ENCODE measurements at places on chromosomes 16 and 17.
A peak's percentile ranks its signal among the peaks of the same experiment; 100 is the strongest.

- DNase-seq: no peak
Measured at GRCh38 chr16:79933603-79934002, 333.1 kb upstream of the MAF start.

DNA sequence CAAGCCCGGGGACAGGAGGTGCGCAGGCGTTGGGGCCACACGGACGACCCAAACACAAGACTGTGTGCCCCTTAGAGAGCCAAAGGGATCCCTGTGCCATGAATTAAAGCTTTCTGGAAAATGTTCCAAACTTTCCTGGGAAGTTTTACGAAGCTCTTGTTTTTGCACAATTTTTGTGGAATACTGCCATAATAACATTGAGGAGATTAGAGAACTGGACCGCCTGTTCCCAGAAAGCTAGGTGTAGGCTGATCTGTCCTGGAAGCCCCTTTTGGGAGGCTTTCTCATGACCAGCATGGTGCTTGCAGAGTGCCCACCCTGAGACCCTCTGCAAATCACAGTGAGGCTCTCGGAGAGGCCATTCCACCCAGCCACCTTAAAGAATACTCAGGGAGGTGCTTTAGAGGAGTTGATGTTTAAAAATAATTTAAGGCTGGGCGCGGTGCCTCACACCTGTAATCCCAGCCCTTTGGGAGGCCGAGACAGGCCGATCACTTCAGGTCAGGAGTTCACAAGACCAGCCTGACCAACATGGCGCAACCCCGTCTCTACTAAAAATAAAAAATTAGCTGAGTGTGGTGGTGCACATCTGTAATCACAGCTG is 1.1 kb downstream of the KDM8 start:
- DNase-seq: no peak

- DNase-seq: no peak
Measured at GRCh38 chr17:44496815-44497214, 6.4 kb downstream of the GPATCH8 start.

GRCh38 chr17:10327640-10328039 is 45.2 kb downstream of the MYH13 start:
- peak; percentile 66 for DNase-seq

DNA sequence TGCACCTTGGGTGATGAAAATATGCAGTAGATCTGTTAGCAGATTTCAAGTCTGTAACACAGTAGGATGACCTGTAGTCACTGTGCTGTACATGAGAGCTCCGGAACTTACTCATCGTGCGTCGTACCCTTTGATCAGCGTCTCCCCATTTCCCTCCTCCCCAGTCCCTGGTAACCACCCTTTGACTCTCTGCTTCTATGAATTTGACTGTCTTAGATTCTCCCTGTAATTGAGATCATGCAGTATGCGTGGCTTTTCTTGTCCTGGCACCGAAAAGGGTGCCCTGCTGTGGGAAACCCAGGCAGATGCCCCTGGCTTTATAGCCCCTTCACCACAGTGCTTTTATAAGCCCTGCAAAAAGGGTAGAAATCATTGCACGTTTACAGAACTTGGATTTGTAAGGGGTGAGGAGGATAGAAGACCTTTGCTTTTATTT is 20.5 kb downstream of the CLEC16A start:
- no peak for DNase-seq

DNA sequence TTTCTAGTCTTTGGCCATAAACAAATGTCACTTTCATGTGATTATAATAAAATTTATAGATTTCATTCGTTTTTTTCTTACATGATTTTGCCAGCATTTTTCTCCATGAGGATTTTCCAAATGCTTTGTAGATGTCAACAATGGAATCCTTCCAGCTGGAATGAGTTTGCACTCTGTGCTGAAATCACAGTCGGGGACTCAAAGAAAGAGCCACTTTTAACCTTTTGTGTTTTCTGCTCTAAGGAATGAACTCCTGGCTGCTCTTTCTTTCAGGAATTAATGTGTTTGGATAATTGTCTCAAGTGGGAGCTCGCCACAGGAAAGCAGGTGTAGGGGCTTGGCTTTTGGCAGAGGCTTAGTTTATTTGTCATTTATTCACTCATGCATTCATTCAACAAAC is 372.3 kb upstream of the SALL1 start:
- DNase-seq: no peak

GRCh38 chr17:60640503-60640902 is 37.1 kb upstream of the BCAS3 start:
- DNase-seq: no peak

DNA sequence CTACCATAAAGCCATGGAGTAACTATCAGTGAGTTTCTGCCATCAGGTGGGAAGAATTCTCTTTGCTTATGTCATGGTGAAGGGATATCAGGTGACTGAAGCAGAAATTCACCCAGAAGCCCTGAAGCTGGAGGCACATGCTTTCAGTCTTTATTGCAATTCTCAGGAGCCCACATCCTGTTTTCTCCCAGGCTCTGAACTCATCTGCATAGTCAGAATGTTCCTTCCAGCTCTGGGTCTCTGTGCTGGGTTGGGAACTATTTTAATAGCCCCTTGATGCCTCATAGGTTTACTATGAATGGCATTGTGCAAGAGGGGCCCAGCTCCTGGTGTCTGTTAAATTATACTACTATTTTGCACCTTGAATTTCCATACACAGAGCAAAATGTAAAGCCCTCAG is 198.4 kb upstream of the SOX9 start:
- DNase-seq: no peak

GRCh38 chr16:26186091-26186615 is 494.4 kb downstream of the HS3ST4 start:
- no peak for DNase-seq

DNA sequence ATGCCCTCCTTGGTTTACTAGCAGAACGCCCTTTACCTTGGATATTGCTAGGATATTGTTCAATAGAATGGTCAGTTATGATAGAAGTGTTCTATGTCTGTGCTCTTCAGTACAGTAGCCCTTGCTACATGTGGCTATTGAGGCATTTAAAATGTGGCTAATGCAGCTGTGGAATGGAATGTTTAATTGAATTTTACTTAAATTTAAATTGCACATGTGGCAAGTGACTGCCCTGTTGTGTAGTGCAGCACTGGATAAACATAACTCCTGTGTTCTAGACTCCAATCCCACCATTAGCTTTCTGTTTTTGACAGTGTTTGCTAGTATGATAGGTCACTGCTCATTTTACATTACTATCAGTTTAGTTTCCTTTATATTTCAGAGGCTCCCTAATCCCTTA is 29.9 kb downstream of the RAD51C start:
- no peak for DNase-seq

DNA sequence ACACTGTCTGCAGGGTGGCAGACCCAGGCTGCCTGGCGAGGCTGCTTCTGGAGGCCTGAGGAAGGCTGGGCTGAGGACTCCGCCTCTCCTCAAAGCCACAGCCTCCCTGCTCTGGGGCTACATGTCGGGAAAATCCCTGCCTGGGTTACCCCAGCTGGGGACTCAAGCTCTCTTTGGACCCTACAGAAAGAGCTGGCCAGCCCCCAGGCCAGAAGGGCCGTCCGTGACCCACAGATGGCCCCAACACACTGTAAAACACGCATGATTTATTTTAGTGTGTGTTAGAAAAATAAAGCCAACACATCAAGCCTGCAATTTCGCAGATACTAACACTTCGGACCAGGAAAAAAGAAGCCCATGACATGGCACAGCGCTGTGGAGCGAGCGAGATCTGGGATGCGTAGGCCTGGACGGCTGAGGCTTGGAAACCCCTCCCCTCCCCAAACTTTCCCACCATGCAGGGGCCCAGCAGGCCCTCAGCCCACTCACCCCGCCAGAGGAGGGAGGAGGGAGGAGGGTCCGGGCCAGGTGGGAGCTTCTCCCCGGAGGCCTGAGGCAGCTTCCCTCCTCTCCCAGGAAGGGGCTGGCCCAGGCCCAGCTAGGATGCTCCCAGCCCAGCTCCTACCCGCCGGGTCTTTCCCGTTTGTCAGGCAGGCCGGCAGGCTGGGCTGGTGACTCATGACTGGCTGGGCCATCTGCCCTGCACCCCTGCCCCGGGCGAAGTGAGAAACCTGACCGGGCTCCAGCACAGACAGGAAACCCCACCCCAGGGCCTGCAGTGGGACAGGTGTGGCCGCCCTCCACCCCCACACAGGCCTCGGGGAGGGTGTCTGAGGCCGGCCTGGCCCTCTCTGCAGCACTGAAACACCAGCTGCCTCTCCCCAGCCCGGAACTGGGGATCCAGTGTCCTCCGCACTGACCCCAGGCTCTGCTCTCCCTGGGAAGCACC is 34.1 kb upstream of the SLC38A10 start:
- no peak for DNase-seq

GRCh38 chr16:87733190-87733589 is 32.6 kb downstream of the KLHDC4 start:
- no peak for DNase-seq

GRCh38 chr16:51172368-51172767 is 21.3 kb upstream of the SALL1 start:
- no peak for DNase-seq

- DNase-seq: peak; percentile 32
Measured at GRCh38 chr17:74852237-74853047, 7.2 kb downstream of the GRIN2C start.

DNA sequence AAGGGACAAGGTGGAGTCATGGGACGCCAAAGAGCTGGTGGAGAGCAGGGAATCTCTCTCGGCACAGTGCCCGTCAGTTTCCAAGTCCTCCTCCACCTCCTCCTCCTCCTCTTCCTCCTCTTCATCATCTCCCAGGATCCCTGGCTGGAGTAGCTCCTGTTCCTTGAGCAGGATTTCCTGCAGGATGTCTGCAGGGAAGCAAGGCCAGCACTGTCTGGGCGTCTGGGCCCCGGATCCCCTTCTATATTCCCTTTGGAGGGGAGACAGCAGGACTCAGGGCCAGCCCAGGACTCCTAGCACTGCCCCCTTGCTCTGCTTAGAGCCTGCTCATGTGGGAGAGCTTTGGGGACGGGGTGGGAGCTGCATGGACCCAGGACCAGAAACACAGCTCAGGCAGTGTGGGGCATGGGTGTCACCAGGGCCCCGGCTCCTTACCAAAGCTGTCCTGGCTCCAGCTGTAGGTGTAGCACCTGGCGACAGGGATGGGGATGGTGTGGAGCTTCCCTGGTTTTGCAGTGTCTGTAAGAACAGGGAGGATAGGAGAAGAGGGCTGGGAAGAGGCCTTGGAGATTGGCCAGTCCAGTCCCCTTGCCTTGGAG is 21.3 kb upstream of the PIK3R6 start:
- no peak for DNase-seq

- DNase-seq: no peak
Measured at GRCh38 chr17:67243284-67243683, 1.7 kb downstream of the HELZ start.

- DNase-seq: no peak
Measured at GRCh38 chr17:61465550-61466237, 13.5 kb downstream of the TBX4 start.

DNA sequence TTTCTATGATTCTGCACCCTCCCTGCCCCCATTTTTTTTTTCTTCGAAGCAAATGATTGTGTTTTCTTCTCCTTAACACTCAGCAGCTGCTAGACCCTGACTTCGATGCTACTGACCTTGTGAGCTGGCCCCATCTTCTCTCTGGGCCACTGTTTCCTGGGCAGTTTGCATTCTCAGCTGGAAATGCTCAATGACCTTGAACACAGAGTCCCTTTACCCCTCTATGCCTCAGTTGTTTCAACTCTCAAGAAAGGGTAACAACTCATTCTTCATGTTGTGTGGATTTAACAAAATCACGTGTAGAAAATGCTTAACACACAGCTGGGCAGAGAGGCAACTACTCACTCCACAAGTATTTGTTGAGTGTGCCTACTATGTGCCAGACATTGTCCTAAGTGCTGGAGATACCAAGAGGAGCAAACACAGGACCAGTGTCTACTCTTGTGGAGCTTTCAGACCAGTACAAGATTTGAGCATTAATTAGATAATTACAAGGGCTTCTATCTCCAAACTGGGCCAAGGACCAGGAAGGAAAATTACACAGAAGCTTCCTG is 66.2 kb downstream of the IQCK start:
- no peak for DNase-seq

DNA sequence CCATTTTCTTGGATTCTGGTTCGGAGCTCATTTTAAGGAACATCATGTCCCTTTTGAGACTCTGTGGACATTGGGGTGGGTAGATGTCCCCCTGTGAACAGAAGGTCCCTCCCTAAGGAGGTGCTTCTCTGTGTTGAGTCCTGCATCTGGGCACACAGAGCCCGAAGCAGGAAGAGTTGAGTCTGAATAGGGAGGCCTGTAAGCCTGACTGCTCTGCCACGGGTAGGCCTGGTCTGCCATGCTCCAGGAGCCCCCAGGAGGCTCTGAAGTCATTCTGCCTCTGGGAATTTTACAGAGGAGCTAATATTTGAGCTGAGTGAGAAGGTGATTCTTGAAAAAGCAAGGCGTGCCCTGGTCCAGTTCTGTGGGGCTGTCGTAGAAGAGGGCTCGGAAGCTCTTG is 50.6 kb downstream of the TENT4B start:
- no peak for DNase-seq

DNA sequence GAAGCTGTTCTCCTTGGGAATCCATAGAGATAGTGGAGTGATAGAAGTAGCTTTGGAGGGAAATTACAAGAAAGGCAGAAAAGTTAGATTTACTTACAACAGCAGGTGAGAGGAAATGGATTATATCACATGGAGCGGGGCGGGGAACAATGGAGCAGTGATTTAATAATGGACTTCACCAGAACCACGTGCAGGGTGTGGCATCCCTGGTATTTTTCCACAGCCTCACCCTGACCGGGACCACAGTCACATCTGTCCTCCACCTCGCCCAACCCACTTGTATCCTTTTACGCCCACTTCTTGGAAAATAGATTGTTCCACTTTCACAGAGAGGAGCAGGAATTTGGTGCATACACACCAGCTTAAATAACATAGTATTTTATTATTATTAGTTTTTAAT is 15.9 kb upstream of the CYB5B start:
- no peak for DNase-seq

- no peak for DNase-seq
Measured at GRCh38 chr17:45143094-45143670, 5.1 kb upstream of the HEXIM1 start.

DNA sequence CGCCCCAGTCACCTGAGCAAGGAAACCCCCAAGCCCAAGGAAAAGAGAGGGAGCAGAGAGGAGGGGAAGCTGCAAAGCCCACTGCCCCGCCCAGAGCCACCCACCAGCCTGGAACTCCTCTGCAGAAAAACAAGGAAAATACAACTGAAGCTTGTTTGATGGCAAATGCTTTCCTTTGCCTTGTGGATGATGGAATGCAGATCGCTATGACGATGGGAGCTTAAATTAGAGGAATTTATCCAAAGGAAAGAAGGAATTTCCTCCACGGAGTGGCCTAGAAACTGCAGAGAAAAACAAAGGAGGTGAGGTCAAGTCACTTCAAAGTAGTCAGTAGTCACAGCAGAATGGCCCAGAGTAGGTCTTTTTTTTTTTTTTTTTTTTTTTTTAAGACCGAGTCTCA is 31.5 kb upstream of the ASGR2 start:
- no peak for DNase-seq

GRCh38 chr16:85521552-85522307 is 91.4 kb upstream of the GSE1 start:
- DNase-seq: no peak

DNA sequence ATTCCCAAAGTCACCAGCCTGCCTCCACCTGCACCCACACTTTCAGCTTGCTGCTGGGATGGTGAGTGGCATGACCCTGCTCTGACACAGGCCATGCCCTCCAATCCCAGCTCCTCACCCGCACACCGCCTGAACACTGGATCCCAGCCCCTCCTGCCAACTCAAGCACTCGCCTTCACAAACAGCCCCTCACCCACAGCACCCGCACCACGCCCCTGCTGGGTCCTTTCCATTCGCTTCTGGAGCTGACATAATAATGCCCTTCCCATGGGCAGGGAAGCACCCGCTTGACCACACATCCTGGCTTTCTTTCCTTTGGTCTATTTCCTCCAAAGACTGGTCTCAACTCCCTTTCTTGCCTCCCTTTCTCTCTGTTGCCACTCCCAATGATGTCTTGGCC is 57.6 kb downstream of the RAB11FIP4 start:
- DNase-seq: no peak
